ENCODE measurements at places on chromosomes 3 and 15.

DNA sequence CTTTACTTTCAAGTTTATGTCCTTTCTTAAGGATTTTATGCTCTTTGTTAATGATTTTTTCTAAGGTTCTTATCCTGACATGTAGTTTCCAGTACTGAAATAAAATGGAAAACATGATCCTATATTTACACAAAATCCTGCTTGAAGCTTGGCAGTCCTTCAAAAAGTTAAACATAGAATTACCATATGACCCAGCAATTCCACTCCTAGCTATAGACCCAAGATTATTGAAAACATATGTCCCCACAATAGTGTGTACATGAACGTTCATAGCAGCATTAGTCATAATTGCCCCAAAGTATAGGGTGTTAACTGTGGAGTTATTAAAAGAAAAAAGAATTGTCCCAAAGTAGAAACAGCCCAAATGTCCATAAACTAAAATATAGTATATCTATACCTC, 33.2 kb downstream of the ITGB5 start:
- no peak for DNase-seq

DNA sequence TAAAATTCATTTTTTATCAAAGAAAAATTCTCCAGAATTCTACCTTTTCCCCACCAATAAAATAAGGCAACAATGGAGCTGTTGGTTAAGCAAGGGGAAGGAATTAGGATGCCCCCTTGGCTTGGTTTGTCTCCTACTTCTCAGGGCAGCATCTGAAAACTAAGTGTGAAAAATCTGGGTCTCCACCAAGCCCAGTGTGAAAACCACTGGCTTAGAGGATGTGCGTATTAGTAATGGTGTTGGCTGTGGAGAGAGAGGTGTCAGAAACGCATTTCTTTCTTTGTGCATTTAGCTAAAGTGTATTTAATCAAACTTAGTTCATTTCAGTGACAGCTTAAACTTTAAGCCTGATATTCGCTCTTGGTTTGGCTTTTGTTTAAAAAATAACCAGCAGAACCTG, 662.7 kb downstream of the MCTP2 start:
- no peak for DNase-seq

DNA sequence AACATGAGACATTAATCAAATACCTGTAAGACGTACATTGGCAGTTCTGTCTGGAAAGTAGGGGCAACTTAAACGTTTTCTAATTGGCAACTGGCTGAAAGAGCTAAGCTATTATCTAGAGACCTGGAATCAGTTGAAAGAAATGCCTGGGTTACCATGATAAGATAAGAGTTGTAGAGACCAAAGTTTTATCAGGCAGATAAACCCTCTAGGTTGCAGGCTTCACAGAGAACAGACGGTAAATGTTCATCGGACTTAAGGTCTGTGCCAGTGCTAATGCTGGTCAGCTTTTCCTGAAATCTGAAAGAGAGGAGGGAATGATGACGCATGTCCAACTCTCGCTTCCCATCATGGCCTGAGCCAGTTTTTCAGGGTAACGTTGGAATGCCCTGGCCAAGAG, 196.2 kb downstream of the ROBO2 start:
- DNase-seq = no peak

- no peak for DNase-seq
These were observed 22.9 kb upstream of the THUMPD3 start for GRCh38 chr3:9339761-9340471.

GRCh38 chr3:107734317-107734716, 211.6 kb downstream of the BBX start:
- no peak for DNase-seq

- DNase-seq = no peak
These were observed 5.2 kb downstream of the SNRK start for GRCh38 chr3:43291546-43291945.

All from right atrium auricular region (tissue), 2 donors.